ENCODE measurements at places on chromosomes 4 and X. TPM values are rescaled to one million over a fixed set of nuclear protein-coding genes. Genes with fewer than 3 reads are reported as not detected.

The JCHAIN gene
- total RNA-seq: 4.4 TPM

The LRAT gene
- total RNA-seq: not detected

The SPANXB1 gene
- total RNA-seq: not detected

The CLDN34 gene
- total RNA-seq: not detected

The CLIC2 gene
- total RNA-seq: 10.7 TPM

The CHIC1 gene
- total RNA-seq: 11.2 TPM

The MAGEA8 gene
- not detected for total RNA-seq

The FAM241A gene
- total RNA-seq: 7.4 TPM

The RS1 gene
- total RNA-seq: not detected

The PLK4 gene
- 0.54 TPM for total RNA-seq

The ZNF674 gene
- 2.7 TPM for total RNA-seq

The ARAP2 gene
- total RNA-seq: 2.4 TPM

- DNase-seq: no peak
Observed at GRCh38 chr4:113769744-113770143, 8.2 kb upstream of the CAMK2D start.

- DNase-seq: no peak
Observed at GRCh38 chrX:19689170-19689779, 174.0 kb upstream of the MAP3K15 start.

- no peak for DNase-seq
Observed at GRCh38 chr4:82733636-82734035, 65.0 kb downstream of the SCD5 start.

GRCh38 chr4:97215409-97215941 is 927.8 kb downstream of the STPG2 start:
- no peak for DNase-seq

- no peak for DNase-seq
Observed at GRCh38 chr4:173490817-173491528, 39.1 kb downstream of the HAND2 start.

DNA sequence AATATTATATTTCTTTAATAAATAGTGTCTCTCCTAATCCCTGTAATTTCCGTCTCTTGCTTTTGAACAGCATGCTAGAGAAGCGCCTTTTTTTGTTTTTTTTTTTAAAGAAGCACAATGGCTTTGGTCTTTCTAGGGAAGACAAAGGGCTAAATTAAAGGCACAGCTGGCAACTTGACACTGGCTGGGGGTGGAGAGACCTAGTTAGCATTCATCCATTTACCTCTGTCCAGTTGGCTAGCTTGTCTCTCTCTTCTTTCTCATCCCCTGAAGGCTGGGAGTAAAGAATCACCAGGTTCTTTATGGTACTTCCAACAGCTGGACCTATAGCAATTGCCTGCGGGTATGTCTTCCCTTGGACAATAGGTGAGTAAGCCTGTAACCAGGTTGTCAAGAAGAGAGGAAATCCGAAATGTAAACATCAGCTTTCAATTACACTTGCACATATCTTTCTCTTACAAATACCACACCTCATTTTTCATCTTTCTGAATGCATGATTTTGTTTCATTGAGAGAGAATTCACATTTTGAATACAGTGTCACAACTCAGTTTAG is 178.4 kb upstream of the GPR101 start:
- DNase-seq: no peak

DNA sequence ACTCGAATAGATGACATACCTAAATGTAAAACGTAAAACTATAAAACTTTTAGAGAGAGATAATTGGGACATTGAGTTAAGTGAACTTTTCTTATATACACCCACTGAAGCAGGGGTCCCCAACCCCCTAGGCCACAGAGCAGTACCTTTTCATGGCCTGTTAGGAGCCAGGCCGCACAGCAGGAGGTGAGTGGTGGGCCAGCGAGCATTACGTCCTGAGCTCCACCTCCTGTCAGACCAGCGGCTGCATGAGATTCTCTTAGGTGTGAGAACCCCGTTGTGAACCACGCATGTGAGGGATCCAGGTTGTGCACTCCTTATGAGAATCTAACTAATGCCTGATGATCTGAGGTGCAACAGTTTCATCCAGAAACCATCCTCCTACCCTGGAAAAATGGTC is 114.8 kb downstream of the HMX1 start:
- DNase-seq: peak; percentile 21

DNA sequence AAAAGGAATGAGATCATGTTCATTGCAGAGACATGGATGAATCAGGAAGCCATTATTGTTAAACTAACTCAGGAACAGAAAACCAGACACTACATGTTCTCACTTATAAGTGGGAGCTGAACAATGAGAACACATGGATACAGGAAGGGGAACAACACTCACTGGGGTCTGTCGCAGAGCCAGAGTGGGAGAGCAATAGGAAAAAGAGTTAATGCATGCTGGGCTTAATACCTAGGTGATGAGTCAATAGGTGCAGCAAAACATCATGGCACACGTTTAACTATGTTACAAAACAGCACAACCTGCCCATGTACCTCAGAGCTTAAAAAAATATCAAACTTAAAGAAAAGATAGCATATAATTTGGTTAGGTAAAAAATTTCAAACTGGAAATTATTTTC is 281.4 kb downstream of the PABPC4L start:
- no peak for DNase-seq

GRCh38 chr4:104941661-104942062 is 205.0 kb upstream of the TET2 start:
- no peak for DNase-seq

- DNase-seq: no peak
Observed at GRCh38 chr4:98996056-98996764, 689 bp downstream of the METAP1 start.

DNA sequence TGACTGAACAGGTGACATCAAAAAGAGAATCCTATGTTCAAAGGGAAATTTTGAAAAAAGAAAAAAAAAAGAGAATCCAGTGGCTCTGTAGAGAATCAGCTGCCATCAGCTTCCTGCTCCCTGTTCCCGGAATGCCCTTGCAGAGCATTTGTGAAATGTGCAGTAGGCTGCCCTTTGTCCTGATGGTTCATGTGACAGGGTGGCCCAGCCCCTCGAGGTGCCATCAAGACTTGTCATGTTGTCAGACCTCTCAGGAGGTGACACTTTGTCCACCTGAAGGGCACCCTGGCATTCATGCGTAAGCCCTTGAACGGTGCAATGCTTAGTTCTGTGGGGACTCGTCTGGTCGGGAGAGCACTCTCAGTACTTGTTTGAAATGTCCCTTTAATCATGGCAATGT is 71.4 kb downstream of the CLDN34 start:
- no peak for DNase-seq

GRCh38 chr4:124753941-124754581 is 41.5 kb upstream of the ANKRD50 start:
- no peak for DNase-seq

- DNase-seq: peak; percentile 79
Observed at GRCh38 chr4:54539500-54540029, 118.2 kb upstream of the KIT start.

DNA sequence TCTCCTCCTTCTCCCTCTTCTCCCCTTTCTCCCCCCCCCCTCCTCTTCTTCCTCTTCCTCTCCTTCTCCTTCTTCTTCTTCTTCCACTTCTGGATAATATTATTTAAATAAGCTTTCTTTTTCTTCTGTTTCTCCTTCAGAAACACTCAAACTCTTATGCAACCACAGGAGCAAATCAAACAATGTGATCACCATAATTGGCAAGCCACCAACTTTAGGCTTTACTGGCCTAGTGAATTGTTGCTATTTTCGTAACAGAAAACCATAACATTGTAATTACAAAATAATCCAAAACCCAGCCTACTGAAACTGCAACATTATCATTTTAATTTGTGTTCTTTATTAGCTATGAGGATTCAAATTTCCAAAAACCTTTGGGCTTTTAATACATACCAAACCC is 14.3 kb downstream of the DCAF8L1 start:
- DNase-seq: no peak

GRCh38 chrX:64975491-64975890 is 759 bp downstream of the ZC4H2 start:
- DNase-seq: peak; percentile 42

DNA sequence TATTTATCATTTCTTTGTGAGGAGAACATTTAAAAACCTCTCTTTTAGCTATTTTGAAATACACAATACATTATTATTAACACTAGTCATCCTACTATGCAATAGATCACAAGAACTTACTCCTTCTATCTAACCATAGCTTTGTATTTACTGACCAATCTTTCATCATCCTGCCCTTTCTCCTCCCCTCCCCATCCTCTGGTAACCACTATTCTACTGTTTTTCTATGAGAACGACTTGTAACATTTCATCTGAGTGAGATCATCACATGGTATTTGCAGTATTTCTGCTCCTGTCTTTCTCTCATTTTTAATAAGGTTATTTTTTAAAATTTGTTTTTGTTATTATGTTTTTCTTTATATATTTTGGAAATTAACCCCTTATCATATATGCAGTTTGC is 331.8 kb downstream of the TEX13C start:
- no peak for DNase-seq

DNA sequence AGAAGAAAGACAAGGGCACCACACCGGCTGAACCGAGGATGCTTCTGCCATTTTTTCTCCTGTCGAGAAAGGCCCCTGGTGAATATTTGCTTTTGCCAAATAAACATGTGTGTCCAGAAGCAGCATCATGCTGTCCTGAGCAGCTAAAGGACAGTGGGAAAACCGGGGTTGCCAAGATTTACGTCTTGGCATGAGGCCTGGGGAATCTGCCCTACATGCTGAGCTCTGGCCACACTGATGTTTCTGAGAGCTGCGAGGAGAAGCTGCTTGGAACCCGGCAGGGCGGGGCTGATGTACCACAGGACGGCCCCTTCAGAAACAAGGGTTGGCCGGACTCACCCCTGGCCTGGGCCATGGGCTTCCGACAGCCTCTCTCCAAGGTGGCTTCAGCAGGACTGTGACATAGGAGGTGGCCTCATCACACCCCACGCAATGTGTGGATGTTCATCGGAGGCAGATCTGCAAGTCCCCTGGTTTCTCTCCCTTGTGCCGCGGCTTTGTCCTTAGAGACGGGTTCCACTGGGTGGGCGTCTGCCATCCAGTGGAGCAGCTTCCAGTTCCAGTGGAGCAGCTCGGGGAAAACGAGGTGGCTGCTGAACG is 42.2 kb upstream of the SORCS2 start:
- no peak for DNase-seq

- DNase-seq: no peak
Observed at GRCh38 chr4:169968999-169969398, 57.2 kb downstream of the MFAP3L start.

- no peak for DNase-seq
Observed at GRCh38 chr4:39642885-39643552, 4.4 kb upstream of the SMIM14 start.

DNA sequence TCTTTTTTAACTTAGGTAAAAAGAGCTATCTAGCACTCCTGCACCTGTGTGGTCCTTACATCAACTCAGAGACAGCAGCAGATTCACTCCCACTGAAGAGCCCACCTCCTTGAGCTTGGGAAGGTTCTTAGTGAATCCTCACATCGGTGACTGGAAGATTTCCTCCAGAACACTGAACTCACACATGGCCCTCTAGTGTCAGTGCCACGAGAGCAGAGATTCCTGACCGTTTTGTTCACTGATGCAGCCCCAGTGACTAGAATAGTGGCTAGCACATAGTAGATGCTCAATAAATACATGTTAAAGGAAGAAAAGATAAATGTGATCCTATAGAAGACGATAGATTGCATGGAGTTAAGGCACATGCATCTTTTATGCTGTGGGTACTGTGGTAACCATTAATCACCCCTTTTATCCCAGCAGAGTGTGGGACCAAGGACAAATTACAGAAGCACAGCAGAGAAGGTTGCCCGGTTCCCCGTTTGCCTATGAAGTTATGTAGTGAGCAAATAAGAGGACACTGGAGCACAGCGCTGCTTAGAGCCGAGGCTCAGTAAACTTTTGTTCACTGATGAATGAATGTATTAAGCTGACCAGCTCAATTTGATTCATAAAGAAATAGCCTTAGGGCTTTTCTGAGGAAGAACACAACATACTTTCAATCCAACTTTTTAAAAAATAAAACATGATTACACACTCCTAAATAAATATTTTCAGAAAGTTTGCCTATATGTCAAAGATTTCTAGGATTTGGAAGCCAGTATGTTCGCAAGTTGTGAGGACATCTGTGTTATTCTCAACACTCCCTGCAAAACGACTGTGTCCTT is 8.7 kb downstream of the GASK1B start:
- DNase-seq: no peak

DNA sequence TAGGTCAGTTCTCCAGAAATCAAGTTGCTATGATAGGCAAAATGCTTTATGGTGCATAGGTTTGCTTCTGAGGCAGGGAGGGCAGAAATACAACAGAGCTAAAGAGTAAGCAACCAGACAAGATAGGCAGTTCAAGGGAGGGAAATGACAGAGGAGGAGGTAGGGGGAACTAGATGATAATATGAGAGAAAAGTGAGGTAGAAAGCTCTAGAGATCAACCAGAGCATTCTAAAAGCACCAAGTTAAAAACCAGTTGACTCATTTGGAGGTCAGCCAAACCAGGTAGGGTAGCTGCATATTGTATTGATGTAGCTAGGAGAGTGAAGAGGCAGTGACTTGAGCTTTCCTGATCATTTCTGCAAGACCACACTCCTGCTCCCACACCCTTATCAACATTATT is 49.0 kb upstream of the SLC16A2 start:
- no peak for DNase-seq

GRCh38 chrX:790041-790506 is 159.5 kb downstream of the SHOX start:
- no peak for DNase-seq

DNA sequence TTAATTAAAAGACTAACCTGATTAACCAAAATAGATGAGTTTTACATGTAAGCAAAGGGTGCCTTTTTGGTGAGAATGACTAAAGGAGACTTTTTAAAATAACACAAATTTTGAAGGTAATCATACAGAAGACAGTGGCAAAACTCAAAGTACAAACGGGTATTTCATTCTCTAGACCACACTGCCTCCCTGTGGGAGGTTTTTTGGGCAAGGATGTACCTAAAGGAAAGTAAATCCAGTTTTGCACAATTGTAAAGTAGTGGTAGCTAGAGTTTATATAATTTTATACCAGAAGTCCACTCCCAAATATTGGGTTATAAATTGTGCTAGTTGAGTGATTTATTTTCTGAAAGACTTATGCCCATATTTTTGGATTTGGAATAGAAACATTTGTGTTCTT is 201.0 kb downstream of the PAPSS1 start:
- no peak for DNase-seq

GRCh38 chr4:184203300-184203699 is 14.4 kb downstream of the ENPP6 start:
- DNase-seq: no peak

DNA sequence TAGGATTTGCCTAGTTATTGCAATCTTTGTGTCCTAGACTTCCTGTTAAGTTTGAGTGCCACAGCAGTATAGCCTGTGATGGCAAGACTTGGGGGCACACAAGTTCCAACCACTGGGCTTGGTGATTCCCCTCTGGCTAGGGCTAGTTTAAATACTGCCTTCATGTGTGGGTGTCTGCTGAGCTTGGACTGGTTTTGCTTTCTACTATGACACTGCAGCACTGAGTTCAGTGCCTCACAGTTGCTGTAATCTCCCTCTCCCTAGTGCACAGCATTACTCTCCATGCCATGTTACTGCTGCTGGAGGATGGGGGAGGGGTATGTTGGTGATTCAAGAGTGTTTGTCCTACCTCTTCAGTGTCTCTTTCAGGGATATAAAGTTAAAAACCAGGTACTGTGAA is 379.6 kb downstream of the IL15 start:
- DNase-seq: no peak

- no peak for DNase-seq
Observed at GRCh38 chr4:1477045-1477840, 71.0 kb upstream of the NKX1-1 start.

- DNase-seq: no peak
Observed at GRCh38 chr4:39587881-39588280, 50.8 kb downstream of the SMIM14 start.

Data from Right ventricle myocardium superior (tissue), 1 donor.